Epithelial cell of esophagus (primary cell): ENCODE measurements at places on chromosomes 1 and 21.
A peak's percentile ranks its signal among the peaks of the same experiment; 100 is the strongest.

DNA sequence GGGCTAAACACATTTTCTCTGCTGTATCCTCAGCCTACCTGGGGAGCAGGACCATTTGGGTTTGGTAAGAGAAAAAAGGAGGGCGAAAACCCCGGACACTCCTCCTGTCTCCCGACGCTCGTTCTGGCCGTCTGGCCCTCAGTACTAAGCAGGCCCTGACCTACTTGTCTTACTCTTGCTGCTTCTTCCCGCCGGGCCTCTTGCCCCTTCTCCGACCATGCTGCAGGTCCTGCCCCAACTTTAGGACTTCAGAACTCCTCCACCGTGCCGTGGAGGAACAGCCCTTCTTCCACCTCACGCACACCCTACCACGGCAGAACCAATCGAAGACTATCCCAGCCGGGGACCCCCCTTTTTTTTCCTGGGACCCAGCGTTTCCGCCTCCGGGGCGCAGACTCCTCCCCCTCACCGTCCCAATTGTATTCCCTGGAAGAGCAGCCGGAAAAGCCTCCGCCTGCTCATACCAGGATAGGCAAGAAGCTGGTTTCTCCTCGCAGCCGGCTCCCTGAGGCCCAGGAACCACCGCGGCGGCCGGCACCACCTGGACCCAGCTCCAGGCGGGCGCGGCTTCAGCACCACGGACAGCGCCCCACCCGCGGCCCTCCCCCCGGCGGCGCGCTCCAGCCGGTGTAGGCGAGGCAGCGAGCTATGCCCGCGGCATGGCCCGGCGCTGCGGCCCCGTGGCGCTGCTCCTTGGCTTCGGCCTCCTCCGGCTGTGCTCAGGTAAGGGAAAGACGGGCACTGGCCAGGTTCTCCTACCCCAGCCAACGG, at the start of gene CHRNB2:
Gene CHRNB2, plus strand, starts transcription at position 393 of the 771 bp plus-strand sequence. Its CDS starts 267 bp downstream, at position 660.
- DNase-seq = peak; percentile 67

DNA sequence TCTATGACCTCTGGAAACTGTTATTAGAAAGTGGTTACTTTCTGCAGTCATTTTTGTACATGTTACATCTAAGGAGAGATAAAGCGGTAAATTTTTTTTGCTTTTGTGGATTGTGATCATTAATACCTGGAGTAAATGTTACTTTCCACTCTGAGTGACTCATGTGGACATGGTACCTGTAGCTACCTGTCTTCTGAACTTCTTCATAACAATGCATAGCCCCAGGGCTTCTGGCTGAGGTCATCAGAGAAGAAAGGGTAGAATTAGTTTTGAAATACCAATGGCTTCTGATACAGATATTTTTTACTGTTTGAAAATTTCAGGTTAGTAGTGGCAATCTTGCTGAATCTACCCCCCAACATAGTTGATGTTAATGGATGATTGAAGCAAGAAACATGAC, 489.3 kb downstream of the RWDD3 start:
- DNase-seq = peak; percentile 98

- peak; percentile 58 for DNase-seq
These were observed 103.9 kb downstream of the CASZ1 start for GRCh38 chr1:10692401-10693021.

DNA sequence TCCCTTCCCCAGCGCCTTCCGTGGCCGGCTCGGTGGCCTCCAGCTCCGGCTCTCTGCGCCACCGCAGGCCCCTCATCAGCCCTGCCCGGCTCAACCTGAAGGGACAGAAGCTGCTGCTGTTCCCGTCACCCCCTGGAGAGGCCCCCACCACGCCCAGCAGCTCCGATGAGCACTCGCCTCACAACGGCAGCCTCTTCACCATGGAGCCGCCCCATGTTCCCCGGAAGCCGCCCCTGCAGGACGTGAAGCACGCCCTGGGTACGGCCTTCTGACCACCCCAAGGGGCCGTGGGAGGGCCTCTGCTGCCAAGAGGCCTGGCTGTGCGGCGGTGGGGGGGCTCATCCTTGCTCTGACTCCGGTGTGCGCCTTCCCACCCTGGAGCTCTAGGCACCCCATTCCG, 21.8 kb downstream of the TMEM201 start:
- no peak for DNase-seq
